Globus pallidus (tissue), 1 donor: ENCODE measurements at places on chromosomes 5 and 9.

GRCh38 chr9:129550199-129550839 lies 70.6 kb downstream of the C9orf50 start:
- peak; percentile 82 for DNase-seq

GRCh38 chr9:133850161-133850560 lies 112.0 kb upstream of the SARDH start:
- no peak for DNase-seq

DNA sequence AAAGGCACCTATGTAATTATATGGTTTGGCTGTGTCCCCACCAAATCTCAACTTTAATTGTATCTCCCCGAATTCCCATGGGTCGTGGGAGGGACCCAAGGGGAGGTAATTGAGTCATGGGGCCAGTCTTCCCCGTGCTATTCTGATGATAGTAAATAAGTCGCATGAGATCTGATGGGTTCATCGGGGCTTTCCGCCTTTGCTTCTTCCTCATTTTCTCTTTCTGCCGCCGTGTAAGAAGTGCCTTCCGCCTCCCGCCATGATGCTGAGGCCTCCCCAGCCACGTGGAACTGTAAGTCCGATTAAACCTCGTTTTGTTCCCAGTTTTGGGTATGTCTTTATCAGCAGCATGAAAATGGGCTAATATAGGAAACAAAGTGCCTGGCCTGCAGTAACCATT lies 56.6 kb downstream of the TSPAN17 start:
- no peak for DNase-seq

- no peak for DNase-seq
These were observed 27.7 kb upstream of the GGTA1 start for GRCh38 chr9:121527371-121527770.

DNA sequence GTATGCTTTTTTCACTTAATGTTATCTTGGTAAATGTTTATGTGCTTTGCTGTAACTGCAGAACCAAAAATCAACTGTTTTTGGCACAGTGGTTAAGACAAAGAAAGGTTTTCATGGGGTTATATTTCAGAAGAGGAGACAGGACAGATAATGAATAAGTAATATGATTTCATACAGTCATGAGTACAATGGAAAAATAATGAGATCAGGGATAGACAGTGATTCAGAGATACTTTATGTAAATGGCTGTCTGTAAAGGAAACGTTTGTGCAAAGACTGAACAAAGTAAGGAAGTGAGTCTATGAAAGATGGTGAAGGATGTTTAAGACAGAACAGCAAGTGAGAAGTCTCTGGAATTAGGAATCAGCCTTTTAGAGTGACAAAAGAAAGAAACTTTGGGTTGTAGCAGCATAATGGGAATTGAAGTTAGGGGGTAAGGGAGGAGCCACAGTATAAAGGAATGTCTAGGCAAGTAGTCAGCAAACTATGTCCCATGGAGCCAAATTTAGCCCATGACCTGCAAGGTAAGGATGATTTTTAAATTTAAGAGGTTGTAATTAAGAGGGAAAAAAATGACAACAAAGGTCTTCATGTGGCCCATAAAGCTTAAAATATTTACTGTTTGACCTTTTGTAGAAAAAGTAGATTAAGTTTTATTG lies 55.0 kb downstream of the TNPO1 start:
- DNase-seq = no peak

GRCh38 chr9:124852829-124853531 lies at the start of gene WDR38:
WDR38 (plus strand) TSS chr9:124853460; CDS start chr9:124853532, 72 bp downstream.
- peak; percentile 58 for DNase-seq

GRCh38 chr9:111937781-111938426 lies 41.3 kb downstream of the UGCG start:
- DNase-seq = no peak

DNA sequence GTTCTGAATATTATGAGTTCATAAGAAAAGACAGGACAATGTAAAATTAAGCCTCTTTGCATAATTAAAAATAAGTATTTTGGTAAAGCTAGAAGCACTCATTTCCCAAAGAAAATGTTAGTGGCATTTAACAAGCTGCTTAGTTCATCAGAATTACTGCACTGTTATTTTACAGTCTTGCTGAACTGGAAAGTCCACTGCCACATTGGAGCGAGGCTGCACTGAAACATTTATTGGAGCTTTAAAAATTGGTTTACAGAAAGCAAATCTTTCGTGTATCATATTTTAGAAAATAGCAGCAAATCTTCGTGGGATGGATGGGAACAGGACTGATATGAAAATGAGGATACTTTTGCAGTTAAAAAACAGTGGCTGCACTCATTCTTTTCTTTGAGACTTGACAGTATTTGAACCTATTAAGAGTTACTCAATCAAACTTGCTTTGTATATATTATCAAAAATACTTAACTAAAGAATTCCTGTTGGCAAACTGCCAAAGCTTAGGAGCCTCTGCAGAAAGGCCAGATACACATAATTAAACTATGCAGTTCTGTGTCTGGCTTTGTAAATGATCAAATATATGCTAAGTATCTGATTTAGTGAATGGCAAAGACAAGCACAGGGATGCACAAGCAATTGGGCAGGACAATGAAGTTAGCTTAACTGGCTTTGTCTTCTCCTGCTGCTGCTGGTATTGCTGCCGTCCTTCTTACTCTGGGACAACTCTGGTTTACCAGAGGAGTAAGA lies 16.5 kb upstream of the FBXL7 start:
- DNase-seq = no peak

- DNase-seq = no peak
These were observed 5.7 kb downstream of the NIPSNAP3B start for GRCh38 chr9:104769655-104770054.

DNA sequence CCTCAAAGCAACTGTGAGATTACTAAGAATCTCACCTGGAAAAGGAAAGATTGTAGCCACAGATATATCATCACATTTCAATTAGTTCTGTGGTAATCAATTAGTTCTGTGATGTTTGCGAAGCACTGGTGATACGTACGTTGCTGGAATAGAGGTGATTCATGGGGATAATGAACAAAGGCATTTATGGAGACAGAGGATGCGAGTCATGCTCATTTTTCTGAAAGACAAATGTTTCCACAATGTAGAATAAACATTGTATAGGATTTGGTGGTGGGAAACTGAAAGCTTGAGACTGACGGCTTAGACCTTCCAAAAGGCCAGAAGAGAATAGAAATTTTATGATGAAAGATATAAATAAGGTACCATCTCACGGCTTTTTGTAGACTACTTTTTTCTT lies 507.3 kb upstream of the TYRP1 start:
- no peak for DNase-seq

DNA sequence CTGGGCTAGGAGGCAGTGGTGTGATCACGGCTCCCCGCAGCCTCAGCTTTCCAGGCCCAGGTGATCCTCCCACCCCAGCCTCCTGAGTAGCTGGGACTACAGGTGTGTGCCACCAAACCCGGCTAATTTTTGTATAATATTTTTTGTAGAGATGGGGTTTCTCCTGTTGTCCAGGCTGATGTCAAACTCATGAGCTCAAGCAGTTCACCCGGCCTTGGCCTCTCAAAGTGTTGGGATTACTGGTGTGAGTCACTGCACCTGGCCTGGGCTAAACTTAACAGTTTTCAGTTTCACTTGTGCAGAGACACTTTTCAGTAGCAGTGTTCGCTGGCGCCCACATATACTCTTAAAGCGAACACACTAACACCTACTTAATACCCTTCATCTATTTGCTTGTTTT lies 205.6 kb upstream of the ZNF608 start:
- no peak for DNase-seq

- no peak for DNase-seq
These were observed 2.4 kb downstream of the SURF6 start for GRCh38 chr9:133333566-133333965.

- DNase-seq = no peak
These were observed 254.4 kb upstream of the CDH10 start for GRCh38 chr5:24899180-24899579.

- no peak for DNase-seq
These were observed 190.2 kb downstream of the ASTN2 start for GRCh38 chr9:117224695-117225094.

- DNase-seq = peak; percentile 1
These were observed 399 bp downstream of the NUP155 start for GRCh38 chr5:37370550-37370863.

GRCh38 chr9:3200331-3200774 lies 325.4 kb downstream of the RFX3 start:
- DNase-seq = no peak

- DNase-seq = no peak
These were observed 7.2 kb downstream of the FOXD1 start for GRCh38 chr5:73441378-73441777.

DNA sequence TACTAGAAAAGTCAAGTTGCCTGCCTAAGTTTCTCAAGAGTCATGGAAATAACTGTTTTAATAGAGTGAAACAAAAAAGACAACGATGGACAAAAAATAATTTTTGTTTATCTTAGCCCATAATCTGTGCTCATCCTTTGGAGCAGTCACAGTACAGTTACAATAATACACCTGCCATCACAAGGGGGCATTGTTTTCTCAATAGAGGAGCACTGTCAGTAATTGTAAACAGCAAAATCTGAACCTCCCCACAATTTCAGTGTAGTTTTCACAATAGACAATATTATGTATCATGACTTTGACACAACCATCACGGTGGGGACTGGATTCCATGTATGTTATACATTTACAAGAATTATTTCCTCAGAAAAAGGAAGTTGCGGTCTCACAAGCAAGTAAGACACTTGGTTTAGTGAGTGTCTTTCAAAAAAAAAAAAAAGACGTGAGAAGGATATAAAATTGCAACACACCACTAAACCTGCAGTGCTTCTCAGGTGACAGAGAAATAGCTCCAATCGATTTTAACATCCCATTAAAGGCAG lies 586.3 kb downstream of the PTPRD start:
- DNase-seq = no peak

GRCh38 chr9:32551276-32552051 lies 663 bp upstream of the SMIM27 start:
- peak; percentile 65 for DNase-seq

GRCh38 chr5:73497497-73498056 lies 665 bp upstream of the BTF3 start:
- peak; percentile 6 for DNase-seq

DNA sequence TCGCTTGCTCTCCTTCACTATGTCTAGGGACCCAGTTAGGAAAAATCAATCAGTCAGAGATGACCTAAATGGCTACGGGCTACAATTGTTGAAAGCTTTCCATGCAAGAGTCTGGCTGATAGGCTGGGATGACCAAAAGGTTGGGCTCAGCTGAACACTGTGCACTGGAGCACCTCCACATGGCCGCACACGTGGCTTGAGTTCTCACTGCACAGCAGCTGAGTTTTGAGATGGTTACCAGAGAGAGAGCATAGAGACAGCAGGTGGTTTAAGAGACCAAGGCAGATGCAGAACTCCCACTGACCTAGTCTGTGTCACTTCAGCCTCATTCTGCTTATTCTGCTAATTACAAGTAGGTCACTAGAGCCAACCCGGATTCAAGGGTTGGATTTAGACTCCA lies 2354.8 kb upstream of the C9orf72 start:
- DNase-seq = no peak

GRCh38 chr5:17440766-17441165 lies 57.3 kb upstream of the TAF11L2 start:
- no peak for DNase-seq

DNA sequence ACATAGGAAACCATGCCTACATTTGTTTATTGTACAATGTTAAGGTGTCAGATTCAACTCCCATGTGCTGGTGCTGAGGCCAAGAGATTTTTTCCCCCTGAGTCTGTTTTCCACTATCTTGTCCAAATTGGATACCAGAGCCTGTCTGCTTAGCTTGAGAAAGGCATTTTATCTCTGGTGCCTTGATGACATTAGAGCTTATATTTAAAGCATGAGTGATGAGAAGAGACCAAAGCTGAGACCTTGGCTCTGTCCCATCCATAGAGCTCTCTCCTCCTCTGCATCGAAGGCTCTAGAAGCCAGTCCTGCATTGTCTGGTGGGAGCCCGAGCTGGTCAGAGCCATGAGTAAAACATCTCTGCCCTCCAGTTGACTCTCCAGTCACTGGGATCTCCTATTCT lies 10.4 kb upstream of the PPP2CA start:
- no peak for DNase-seq

- DNase-seq = no peak
These were observed 208.1 kb downstream of the SNX18 start for GRCh38 chr5:54725391-54726280.

DNA sequence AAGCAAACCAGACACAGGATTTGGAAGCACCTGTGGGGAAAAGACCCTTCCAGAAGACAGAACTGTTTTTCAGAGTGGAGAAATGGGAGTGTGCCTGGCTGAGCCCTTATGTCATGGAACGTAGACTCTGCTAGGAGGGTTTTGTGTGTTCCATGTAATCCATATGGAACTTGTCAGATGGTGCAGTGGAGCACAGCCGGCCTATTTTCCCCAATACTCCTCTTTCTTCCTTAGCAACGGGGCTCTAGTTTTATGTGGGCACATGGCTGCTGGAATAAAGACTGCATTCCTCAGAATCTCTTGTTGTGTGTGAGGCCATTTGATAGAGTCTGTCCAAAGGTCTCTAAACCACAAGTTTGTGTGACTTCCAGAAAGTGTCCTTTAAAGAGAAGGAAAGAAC lies 284.0 kb downstream of the DRD1 start:
- no peak for DNase-seq

GRCh38 chr9:6811436-6811835 lies 53.7 kb downstream of the KDM4C start:
- no peak for DNase-seq

- DNase-seq = no peak
These were observed 4.4 kb upstream of the CD180 start for GRCh38 chr5:67200809-67201562.

- DNase-seq = no peak
These were observed 85.8 kb downstream of the GPBP1 start for GRCh38 chr5:57259704-57260103.

- DNase-seq = no peak
These were observed 36.7 kb upstream of the CTNNA1 start for GRCh38 chr5:138716456-138716924.

- DNase-seq = no peak
These were observed 764 bp downstream of the ANKRA2 start for GRCh38 chr5:73564675-73565074.

GRCh38 chr9:108400297-108400696 lies 455.5 kb downstream of the ACTL7B start:
- DNase-seq = no peak

GRCh38 chr5:68962757-68963484 lies 130.9 kb upstream of the SLC30A5 start:
- peak; percentile 68 for DNase-seq

DNA sequence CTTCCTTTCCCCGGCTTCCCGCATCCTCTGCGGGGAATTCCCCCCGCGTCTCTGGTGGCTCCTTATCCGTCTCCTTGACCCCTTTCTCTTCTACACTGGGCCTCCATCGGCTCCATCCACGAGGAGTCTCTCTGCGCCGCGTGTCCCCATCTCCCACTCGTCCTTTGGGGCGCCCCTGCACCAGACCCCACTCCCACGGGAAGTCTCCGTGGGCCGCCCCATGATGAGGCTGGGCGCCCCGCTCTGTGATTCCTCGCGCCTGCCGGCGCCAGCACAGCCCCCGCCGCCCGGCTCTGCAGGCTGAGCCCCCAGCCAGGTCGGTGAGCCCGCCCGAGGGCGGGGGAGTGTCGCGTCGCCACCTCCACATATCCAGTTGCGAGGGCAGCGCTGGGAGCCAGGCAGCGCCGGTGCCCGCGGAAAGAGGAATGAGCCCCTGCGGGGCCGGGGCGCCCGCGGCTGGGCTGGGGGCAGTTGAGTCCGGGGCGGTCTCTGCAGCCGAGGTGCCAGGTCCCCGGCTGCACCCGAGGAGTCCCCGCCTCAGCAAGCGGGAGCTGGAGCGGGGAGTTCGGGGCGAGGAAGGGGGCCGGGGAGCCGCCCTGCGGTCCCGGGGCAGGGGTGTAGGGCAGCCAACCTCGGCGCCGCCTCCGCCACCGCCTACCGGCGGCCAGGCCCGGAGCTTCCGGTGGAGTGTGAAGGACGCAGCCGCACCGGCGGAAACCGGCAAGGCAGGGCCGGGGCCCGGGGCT lies 2.1 kb upstream of the TRAF1 start:
- peak; percentile 54 for DNase-seq
